ENCODE measurements at places on chromosomes 13 and 19.
A peak's percentile ranks its signal among the peaks of the same experiment; 100 is the strongest.

GRCh38 chr13:71291842-71292146 is 575.2 kb downstream of the DACH1 start:
- DNase-seq = no peak

- no peak for DNase-seq
Measured at GRCh38 chr19:40512473-40513344, 45.9 kb downstream of the SPTBN4 start.

DNA sequence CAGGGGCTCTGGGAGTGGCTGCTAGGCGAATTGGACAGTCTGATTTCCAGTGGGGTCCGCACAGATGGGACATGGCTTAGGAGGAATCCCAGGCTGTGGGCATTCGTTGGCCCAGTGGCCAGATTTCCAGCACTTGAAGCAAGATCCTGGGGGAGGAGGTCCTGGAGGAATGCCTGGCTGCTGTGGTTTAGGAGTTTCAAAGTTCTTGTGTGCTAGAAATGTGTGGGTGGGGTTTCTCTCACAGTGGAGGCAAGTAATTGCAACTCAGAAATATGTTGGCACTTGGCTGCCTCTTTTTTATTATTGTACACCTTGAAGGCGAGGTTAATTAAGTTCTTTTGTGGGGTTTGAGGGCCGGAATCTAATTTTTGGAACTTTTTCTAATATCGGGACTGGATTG is 17.1 kb downstream of the IGFL3 start:
- DNase-seq = no peak

- DNase-seq = peak; percentile 80
Measured at GRCh38 chr19:58150328-58150921, at the start of gene ZNF329. ZNF329 (minus strand) TSS chr19:58150789; CDS start chr19:58129503, 21,286 bp downstream.

- DNase-seq = no peak
Measured at GRCh38 chr13:106660746-106661625, 93.0 kb upstream of the ARGLU1 start.

DNA sequence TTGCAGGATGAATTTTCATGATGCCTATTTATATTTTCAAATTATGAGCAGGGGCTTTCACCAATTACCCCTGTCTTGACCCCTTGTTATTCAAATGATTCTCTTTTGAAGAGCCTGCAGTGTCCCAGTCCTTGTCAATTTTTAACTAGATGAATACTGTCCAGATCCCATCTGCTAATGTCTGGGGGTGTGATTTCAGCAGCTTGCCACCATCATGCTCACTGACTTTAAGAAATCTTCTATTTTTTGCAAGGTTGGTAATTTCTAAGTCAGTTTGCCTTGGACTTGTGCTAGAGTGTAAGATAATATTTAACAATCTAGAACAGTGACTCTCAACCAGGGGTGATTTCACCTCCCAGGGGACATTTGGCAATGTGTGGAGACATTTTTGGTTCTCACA is 106.0 kb downstream of the CACNA1A start:
- DNase-seq = no peak

DNA sequence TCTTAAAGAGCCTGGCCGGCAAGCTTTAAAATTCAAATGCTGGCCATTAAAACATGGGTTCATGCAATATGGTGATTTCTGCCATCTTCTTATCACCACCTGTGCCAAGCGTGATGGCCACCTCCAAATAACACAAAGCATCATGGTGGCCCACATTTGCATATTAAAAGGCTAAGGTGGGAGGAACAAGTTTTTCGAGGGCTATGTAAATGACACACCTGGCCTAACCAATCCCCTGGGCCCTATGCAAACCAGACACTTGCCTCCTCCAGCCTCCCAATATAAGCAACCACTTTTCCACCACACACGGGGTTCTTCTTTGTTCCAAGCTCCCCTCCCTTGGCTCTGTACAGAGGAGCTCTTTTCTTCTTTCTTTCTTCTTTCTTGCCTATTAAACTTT is 14.4 kb downstream of the LILRB4 start:
- DNase-seq = no peak

DNA sequence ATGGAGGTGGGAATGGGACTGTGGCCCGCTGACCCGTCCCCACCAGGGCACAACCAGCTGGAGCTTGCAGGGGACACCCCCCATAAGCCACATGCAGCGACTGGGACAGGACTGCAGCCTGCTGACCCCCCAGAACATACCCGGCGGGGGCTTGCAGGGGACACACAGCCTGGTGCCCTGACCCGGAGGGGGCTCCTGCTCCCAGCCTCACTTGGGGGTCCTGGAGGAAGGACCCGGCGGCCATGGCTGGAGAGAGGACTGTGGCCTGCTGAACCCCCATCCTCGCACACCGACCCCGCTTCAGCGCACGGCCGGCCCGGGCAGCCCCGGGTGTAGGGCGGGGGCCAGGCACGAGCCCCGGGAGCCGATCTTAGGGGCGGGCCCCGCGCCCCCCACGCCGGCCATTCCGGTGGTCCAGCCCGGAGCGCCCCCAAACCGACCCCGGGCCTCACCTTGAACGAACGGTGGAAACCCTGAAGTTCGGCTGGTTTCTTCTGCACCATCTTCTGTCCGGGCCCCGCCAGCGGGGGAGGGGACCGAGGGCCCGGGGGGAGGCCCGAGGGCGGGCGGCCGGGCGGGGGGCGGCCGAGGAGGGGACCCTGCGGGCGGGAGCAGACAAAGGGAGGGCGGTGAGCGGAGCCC is 574 bp downstream of the MKNK2 start:
- DNase-seq = no peak

DNA sequence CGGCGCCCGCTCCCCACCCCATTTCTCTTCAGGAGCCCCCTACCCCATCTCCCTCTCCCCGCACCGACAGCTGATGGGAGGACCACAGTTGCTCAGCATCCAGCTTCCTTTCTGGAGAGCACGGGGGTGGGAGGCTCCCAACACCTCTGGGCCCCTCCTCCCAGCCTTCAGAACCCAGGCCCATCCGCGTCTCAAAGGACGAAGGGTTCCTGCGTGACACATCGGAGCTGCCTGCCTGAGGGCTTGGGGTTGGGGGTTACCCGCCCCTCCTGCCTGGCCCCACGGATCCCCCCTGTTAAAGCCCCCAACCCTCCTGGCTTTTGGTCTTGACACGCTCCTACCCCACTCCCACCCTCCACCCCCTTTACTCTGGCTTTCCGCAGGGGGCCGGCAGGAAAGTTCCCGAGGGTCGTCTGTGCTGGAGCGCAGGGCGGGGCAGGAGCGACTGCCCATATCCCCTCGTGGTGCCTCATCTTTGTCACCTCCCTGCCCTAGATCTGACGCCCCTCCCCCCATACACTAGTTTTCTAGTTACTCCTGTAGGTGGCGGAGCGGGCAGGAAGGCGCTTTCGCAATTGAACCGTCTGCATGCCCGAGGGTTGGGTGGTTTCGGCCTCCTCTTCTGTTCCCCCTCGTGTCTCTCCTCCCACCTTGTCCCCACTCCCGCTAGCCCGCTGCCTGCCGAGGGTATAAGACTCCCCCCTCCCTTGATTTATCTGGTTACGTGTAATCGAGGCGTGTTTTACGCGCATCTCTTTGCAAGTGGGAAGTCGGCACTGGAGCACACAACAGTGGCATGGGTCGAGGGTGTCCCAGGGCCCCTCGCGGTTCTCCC is 924 bp downstream of the TRAPPC5 start:
- DNase-seq = peak; percentile 71

DNA sequence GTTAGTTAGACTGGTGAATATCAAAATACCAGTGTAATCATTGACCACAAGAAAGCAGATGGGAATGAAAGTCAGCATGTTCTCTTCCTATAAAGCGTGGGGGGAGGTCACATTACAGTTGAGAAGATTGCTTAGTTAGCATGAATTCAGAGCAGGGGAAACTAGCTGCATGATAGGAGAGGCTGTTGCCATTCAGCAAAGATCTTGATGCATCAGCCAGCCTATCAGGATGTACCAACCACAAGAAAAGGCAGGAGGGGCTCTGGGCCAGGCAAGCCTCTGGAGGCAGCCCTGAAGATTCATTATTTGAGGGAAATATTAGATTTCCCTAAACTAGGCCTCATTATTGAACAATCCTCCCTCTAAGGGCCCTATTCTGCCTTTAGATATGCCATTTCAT is 5.0 kb upstream of the MTMR6 start:
- no peak for DNase-seq

- DNase-seq = no peak
Measured at GRCh38 chr19:51511353-51511752, 9.8 kb upstream of the SIGLEC12 start.

DNA sequence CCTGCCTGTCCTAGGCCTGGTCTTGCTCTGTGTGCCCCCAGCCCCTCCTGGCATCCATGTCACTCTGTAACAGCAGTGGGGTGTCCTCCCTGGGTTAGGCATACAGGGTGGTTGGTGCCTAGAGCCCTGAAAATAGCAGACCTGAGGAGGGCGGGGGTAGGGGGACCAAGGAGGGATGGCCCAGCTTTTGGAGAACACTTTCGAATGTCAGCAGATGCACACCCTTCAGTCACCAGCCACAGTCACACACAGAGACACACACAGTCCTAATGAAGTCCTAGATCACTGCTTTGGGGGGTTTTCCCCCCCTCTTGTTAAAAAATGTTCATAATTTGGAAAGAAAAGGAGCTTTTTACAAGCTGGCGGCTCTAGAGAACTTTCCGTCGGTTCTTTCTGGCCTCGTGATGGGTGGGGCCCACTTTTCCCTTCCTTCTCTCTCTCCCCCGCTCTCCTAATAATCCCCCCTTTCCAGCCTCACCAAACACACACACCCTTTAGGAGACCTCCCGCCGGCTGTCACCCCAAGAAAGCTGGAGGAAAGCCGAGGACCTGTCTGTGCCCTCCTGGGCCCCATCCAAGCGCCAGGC is 47.9 kb downstream of the LYL1 start:
- DNase-seq = no peak

GRCh38 chr19:4929186-4929585 is 19.9 kb downstream of the UHRF1 start:
- DNase-seq = no peak

GRCh38 chr13:45809801-45810394 is 41.7 kb downstream of the SIAH3 start:
- no peak for DNase-seq

DNA sequence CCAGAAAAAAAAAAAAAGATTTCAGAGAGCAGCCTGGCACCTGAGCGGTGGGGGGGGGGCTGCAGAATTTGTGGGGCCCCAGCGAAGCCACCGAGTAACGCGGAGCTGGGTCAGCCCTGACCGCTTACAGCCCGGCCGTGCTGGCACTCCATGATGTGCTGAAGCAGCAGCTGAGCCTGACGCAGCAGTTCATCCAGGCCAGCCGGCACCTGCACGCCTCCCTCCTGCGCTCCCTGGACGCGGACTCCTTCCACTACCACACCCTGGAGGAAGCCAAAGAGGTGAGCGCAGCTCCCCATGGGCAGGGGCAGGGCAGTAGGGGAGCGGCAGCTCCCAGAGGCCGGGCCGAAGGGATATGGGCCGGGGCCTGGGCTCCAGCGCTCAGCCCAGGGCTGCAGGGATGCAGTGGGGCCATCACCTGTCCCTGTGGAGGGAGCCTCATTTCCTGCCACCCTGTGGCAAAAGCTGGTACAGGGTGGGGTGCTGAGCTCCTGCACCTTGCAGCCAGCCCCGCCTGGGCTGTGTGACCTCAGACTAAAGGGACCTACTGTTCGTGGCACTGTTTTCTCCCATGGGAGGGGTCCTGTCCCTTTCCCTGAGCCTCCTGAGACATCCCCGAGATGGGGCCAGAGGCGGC is 18.3 kb downstream of the C19orf44 start:
- DNase-seq = no peak

DNA sequence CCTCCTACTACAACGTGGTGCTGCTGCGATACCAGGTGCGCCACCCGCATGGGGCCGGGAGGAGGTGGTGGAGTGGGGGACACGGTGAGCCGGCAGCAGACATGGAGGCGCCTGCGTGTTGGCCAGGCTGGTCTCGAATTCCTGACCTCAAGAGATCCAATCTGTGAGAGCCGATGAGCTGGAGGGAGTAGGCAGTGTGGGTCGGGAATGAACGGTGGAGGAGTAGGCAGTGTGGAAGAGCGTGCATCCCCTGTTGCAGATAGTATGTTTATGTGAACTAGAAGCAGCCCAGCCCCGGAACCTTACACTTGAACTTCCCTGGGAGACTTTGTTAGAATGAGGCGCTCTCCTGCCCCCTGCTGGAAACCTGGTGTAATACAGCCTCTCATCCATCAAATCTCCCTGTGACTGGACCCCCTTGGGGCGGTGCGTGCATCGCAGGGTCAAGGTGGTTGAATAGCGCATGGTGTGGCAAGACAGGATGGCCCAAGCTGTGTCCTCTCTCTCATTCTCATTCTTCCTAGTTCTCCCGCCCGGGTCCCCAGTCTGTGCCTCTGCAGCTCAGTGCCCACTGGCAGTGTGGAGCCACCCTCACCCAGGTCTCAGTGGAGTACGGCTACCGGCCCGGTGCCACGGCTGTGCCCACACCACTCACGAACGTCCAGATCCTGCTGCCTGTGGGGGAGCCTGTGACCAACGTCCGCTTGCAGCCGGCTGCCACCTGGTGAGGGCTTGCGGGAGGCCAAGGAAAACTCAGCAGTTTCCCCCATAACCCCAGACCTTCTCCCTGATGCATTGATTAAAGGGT is 10.5 kb upstream of the B3GNT3 start:
- DNase-seq = peak; percentile 50

DNA sequence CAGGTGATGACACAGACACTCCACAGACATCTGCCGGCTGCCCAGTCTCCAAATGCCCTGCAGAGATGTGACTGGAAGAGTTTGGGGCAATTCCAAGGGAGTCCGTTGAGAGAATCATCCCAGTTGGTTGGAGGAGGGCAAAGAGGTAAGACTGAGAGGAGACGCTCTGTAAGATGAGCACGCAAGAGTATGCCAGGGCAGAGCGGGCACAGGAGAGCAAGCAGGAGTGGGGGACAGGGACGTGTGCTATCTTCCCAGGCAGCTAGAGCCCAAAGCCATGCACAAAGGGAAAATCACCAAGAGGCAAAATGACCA is 156.3 kb upstream of the TSHZ3 start:
- no peak for DNase-seq

DNA sequence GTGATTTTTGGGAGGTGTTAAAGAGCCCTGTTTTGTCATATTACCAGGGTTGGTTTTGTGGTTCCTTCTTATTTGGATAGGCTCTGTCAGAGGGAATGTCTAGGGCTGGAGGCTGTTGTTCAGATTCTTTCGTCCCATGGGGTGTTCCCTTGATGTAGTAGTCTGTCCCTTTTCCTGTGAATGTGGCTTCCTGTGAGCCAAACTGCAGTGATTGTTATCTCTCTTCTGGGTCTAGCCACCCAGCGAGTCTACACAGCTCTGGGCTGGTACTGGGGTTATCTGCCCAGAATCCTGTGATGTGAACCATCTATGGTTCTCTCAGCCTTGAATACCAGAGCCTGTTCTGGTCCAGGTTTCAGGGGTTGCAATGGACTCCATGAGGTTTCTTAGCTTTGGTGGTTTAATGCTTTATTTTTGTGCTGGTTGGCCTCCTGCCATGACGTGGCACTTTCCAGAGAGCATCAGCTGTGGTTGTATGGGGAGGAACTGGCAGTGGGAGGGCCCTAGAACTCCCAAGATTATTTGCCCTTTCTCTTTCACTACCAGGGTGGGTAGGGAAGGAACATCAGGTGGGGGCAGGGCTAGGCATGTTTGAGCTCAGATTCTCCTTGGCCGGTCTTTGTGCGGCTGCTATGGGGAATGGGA is 78.8 kb downstream of the SPRY2 start:
- no peak for DNase-seq

Measured in stimulated activated CD4-positive, alpha-beta T cell treated with anti-CD3 and anti-CD28 coated beads, Interleukin-1b, Interleukin-23, amount 100 ng/mL, for 1 hour (primary cell).